ENCODE measurements at places on chromosomes 5 and 9. TPM values are rescaled to one million over a fixed set of nuclear protein-coding genes. Genes with fewer than 3 reads are reported as not detected.

DNA sequence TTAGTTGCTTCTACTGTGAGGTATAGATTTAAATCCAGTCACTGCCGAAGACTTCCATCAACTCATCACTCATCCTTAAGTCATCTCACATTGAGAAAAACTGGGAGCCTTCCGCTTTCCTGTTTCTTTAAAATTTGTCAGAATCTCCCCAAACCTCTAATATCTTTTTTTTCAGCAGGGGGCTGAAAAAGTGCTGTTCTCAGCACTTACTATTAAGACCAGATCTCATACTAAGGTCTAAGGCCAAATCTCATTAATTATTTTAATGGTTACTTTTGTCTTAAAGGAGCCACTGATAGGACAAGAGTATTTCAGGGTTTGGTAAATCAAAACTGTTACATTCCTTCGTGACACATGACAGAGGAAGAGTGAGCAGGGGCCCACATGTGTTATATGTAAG is 134.6 kb upstream of the PRSS3 start:
- no peaks in the 10 kb centered on the region for H3K27me3 ChIP-seq
- DNase-seq, result no peak
- no peak overlapping the region for H3K4me3 ChIP-seq
- no peak overlapping the region for H3K27ac ChIP-seq

Gene LIFR
- 76.2 TPM for total RNA-seq

DNA sequence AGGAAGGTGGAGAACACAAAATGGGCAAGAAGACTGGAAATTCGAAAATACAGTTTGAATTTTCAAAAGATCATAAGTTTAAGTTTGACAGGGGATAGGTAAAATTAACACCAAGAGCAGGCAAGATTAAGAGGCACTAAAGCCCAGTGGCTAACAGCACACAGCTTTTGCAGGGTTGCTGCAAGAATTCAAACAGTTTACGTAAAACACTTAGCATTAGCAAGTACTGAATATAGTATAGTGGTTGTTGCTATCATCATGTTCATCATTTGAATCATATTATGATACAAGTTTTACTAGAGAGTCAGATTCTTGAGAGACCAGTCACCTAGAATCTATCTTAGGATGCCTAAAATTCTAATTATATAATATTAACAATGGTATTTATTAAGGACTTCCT is 61.2 kb upstream of the IFNK start:
- H3K4me1 ChIP-seq, result peaks cover 14% of the 10 kb centered on the region
- H3K36me3 ChIP-seq, result no peaks in the 10 kb centered on the region
- no peak for DNase-seq
- H3K4me3 ChIP-seq, result no peak overlapping the region

GRCh38 chr5:38099205-38100168 is 158.9 kb upstream of the EGFLAM start:
- no peak overlapping the region for H3K27ac ChIP-seq
- H3K4me3 ChIP-seq, result no peak overlapping the region
- no peaks in the 10 kb centered on the region for H3K27me3 ChIP-seq
- no peak for DNase-seq
- no peaks in the 10 kb centered on the region for H3K4me1 ChIP-seq

Gene AMBP
- total RNA-seq, result not detected

Gene SPINK4
- not detected for total RNA-seq

Gene PCDHGB3
- total RNA-seq, result 2.4 TPM

Gene CATSPER3
- total RNA-seq, result 0.42 TPM

Gene HSPA9
- total RNA-seq, result 128 TPM

Gene PCDHGB7
- 12.9 TPM for total RNA-seq

DNA sequence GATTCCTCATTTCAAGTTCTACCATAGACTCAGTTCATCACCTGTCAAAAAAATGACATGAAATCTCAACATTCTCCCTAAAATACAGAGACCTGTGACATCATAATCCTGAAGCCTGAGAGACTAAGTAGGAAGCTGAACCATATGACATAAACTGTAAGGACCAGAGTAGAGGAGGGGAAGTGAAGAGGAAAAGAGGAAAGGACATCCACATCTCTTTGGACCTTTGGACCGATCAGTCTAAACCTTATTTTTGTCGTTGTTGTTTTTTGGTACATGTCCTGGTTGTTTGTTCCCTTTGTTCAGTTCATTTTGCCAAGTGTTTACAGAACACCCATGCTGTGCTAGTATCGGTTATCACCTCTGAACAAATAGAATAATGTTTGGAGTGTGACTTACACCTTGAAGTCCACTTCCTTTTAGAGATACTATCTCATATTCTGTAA is 41.9 kb downstream of the LURAP1L start:
- peaks cover 5% of the 10 kb centered on the region for H3K4me1 ChIP-seq
- H3K27ac ChIP-seq, result peak overlapping the region; percentile 26
- H3K36me3 ChIP-seq, result no peaks in the 10 kb centered on the region
- no peak overlapping the region for H3K4me3 ChIP-seq
- no peak for DNase-seq

DNA sequence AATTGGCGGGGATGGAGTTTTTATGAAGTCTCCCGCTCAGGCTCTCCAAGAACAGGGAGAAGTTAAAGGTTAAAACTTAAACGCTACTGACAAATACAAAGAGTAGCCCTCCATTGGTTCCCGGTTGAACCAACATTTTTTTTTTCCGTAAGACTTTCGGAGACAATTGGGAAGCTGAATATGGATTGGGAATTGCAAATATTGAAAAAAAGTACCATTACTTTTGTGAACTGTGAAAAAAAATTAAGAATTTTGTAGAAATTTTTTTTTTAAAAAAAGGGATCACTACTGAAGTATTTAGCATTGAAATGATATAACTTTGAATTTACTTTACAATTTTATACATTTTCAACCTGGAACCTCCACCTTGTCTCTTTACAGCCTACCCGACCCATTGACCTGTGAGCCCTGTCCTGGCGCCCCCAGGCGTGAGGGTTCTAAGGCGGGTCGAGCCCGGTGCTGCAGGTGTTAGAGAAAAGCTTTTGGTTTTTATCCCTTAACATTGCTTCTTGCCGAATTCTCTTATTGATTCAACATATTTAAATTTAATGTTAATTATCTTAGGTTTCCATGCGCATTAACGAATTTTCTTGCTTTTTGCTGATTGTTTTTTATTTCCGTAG is 448 bp upstream of the ZNF782 start:
- peak overlapping the region; percentile 87 for H3K4me3 ChIP-seq
- peaks cover 16% of the 10 kb centered on the region for H3K27me3 ChIP-seq
- H3K27ac ChIP-seq, result no peak overlapping the region
- no peaks in the 10 kb centered on the region for H3K36me3 ChIP-seq

GRCh38 chr5:57795203-57795602 is 312.6 kb upstream of the ACTBL2 start:
- H3K4me3 ChIP-seq, result no peak overlapping the region
- no peak overlapping the region for H3K27ac ChIP-seq
- H3K36me3 ChIP-seq, result no peaks in the 10 kb centered on the region
- H3K27me3 ChIP-seq, result no peaks in the 10 kb centered on the region
- no peak for DNase-seq
- H3K4me1 ChIP-seq, result no peaks in the 10 kb centered on the region

DNA sequence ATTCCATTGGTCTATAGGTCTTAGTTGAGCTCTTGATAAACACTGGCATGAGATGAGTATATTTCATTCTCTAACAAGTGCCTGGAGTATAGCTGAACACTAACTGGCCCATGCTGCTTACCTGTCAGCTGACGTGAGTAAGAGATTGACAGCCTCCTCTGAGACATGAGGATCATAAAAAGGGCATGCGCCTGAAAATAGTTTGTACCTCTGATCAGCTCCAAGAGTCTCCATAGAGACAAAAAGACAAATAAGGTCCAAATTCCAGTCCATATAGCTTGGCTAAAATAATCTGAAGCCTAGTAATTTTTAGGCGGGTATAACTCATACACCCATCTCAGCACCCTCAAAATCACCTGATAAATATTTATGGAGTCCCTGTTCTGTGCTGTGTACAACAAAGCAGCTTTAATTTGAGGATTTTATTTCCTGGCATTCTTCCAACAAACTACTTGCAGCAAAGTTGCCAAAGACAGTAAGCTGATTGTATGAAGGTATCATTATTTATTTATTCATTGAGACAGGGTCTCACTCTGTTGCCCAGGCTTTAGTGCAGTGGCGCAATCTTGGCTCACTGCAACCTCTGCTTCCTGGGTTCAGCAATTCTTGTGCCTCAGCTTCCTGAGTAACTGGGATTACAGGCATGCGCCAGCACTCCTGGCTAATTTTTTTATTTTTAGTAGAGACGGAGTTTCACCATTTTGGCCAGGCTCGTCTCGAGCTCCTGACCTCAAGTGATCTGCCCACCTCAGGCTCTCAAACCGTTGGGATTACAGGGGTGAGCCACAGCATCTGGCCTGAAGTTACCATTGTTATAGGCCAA is 16.2 kb upstream of the FSD1L start:
- no peaks in the 10 kb centered on the region for H3K36me3 ChIP-seq
- DNase-seq, result no peak
- H3K27ac ChIP-seq, result no peak overlapping the region

DNA sequence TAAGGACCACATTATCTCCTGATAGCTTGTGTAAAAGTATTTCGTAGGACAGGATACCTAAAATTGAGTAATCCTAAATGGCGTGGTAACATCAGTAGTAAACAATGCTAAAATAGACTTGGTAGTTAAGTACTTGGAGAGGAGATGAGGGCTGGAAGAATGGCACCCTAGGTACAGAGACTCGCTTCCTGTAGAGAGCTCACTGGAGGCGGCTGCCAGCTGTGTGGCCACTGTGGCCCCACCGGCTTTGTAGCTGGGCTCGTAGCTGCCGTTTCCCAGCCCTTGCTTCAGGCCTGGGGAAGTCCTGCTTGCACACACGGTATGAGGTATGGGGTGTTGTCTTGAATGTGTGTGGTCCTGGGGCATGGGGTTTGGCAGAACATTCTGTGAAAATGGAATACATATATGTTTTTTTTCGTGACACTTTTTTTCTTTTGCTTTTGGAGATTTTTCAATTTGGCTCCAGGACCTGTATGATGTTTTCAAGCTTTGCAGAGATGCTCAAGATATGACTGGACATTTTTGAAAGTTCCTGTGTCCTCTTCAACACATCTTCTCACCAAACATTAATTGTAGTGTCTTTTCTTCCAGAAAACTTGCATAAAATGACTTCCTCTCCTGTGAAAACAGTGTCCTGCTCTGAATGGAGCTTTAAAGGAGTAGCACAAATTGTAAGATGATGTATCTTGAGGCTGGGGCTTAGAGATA is 58.0 kb downstream of the RCL1 start:
- no peak overlapping the region for H3K4me3 ChIP-seq
- H3K27me3 ChIP-seq, result no peaks in the 10 kb centered on the region
- peaks cover 56% of the 10 kb centered on the region for H3K36me3 ChIP-seq
- peak overlapping the region; percentile 66 for H3K27ac ChIP-seq

DNA sequence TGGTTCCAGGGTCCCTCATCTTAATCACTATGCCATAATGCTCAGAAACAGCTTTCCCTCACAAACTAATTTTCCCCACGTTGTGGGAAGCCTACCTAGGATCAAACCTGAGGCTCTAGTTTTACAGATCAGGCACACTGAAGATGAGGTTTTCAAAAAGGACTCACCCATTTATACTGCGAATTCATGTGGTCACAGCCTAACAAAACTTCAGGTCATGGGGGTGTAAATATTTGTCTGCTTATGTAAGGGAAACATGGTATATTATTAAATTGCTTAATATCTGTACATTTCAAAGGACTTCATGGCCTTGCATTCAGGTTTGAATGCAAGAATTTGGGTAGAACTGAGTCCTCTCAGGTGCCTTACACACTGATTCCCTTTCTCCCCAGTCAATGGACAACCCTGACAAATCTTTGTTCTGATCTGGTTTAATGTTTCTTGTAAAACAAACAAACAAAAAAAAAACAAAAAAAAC is 12.1 kb downstream of the ZFAND5 start:
- H3K27me3 ChIP-seq, result no peaks in the 10 kb centered on the region
- H3K4me1 ChIP-seq, result peaks cover 17% of the 10 kb centered on the region
- H3K4me3 ChIP-seq, result no peak overlapping the region
- peaks cover 60% of the 10 kb centered on the region for H3K36me3 ChIP-seq
- no peak overlapping the region for H3K27ac ChIP-seq

DNA sequence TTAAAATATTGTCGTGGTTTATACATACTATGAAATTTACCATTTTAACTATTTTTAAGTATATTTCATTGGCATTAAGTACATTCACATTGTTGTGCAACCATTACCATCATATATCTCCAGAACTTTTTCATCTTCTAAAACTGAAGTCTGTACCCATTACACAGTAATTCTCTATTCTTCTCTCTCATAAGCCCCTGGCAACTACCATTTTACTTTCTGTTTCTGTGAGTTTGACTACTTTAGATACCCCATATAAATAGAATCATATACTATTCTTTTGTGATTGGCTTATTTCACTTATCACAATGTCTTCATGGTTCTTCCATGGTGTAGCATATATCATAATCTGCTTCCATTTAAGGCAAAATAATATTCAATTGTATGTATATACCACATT is 30.3 kb downstream of the NDUFS4 start:
- H3K27me3 ChIP-seq, result no peaks in the 10 kb centered on the region
- no peaks in the 10 kb centered on the region for H3K36me3 ChIP-seq
- H3K4me1 ChIP-seq, result no peaks in the 10 kb centered on the region
- no peak overlapping the region for H3K4me3 ChIP-seq

Gene FABP6
- total RNA-seq, result 1.2 TPM

- no peak overlapping the region for H3K4me3 ChIP-seq
- no peaks in the 10 kb centered on the region for H3K4me1 ChIP-seq
- H3K27me3 ChIP-seq, result peaks cover 71% of the 10 kb centered on the region
These were observed 122.5 kb downstream of the TMEM174 start for GRCh38 chr5:73295447-73295846.

- DNase-seq, result no peak
- no peaks in the 10 kb centered on the region for H3K36me3 ChIP-seq
- H3K27ac ChIP-seq, result no peak overlapping the region
- H3K27me3 ChIP-seq, result no peaks in the 10 kb centered on the region
- no peak overlapping the region for H3K4me3 ChIP-seq
These were observed 584.9 kb downstream of the MAT2B start for GRCh38 chr5:164090358-164090757.

DNA sequence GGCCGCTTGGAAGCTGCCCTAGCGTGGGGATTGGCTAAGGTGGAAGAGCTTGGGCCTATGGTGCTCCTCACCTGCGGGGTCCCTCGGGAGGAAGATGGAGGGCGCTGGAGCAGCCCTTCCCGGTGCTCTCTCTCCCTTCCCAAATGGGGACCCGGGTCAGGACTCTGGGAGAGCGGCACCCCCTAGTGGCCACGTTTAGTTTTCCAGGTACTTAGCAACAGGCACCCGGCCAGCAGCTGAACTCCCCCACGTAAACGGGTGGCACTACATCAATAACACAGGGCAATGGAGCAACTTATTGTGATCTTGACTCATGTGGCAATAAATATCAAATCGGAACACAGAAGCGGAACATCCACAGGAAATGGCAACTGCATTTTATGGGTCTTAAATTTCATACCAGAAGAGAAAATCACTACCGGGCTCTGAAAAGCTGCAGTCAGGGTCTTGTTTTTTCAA is 316.6 kb downstream of the AGTPBP1 start:
- DNase-seq, result peak; percentile 36
- H3K27ac ChIP-seq, result no peak overlapping the region
- H3K4me3 ChIP-seq, result no peak overlapping the region
- H3K4me1 ChIP-seq, result no peaks in the 10 kb centered on the region
- no peaks in the 10 kb centered on the region for H3K27me3 ChIP-seq
- H3K36me3 ChIP-seq, result no peaks in the 10 kb centered on the region

Gene SLC34A1
- not detected for total RNA-seq

Measured in left lung (tissue), 14 donors.